Left lung (tissue), 14 donors: ENCODE measurements at places on chromosomes 12 and 14. TPM values are rescaled to one million over a fixed set of nuclear protein-coding genes. Genes with fewer than 3 reads are reported as not detected.

Gene CBLN3
- polyA plus RNA-seq: 3.5 TPM

Gene SYNDIG1L
- polyA plus RNA-seq: 0.46 TPM

Gene KRT71
- 0.17 TPM for polyA plus RNA-seq

- no peak for DNase-seq
Observed at GRCh38 chr12:65715961-65716360, 108.3 kb upstream of the HMGA2 start.

DNA sequence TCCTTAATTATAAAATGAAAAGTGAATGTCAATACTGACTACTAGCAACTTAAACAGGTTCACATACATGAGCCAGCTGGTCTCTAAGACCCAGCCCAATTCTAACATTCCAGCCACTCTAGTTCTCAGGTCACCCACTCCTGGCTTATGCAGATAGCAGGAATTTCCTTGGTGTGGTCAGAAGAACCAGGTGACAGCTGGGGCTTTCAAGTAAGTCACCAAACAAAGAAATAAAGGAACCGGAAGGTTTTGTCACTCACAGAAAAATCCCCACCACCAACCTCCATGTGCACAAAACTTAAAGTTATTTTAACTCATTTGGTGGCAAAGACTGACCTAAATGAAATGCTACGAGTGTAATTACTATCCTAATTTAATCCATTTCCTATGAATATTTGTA, 129.6 kb upstream of the CDKN3 start:
- no peak for DNase-seq

GRCh38 chr14:76109087-76109880, 42.4 kb upstream of the GPATCH2L start:
- no peak for DNase-seq

- no peak for DNase-seq
Observed at GRCh38 chr12:71321531-71321930, 118.1 kb upstream of the LGR5 start.
